Posterior vena cava (tissue), 2 donors: ENCODE measurements at places on chromosomes 16 and 17.

DNA sequence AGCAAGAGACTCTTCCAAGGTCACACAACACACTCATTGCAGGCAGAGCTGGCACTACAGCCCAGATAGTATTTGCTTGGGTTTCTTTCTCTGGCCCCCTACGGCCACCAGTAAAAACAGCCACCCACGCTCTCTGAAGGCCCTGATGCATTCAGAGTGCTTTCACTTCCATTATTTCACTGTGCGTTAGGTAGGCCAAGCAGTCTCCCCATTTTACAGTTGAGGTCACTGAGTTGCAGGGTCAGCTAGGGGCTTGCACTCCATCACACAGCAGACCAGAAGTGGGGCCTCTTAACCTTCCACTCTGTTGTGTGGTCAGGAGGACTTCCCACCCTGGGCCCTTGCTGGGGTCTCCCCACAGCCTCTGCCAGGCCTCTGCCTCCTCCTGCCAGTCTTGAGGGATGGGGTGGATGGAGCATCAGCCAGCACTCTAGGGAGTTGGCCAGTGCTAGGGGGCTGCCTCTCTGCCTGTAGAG lies 2.5 kb downstream of the TBX21 start:
- DNase-seq, result peak; percentile 29

- DNase-seq, result no peak
Observed at GRCh38 chr16:30457743-30458560, 12.3 kb upstream of the SEPHS2 start.

GRCh38 chr17:39777534-39778365 lies 40.0 kb downstream of the GRB7 start:
- no peak for DNase-seq

DNA sequence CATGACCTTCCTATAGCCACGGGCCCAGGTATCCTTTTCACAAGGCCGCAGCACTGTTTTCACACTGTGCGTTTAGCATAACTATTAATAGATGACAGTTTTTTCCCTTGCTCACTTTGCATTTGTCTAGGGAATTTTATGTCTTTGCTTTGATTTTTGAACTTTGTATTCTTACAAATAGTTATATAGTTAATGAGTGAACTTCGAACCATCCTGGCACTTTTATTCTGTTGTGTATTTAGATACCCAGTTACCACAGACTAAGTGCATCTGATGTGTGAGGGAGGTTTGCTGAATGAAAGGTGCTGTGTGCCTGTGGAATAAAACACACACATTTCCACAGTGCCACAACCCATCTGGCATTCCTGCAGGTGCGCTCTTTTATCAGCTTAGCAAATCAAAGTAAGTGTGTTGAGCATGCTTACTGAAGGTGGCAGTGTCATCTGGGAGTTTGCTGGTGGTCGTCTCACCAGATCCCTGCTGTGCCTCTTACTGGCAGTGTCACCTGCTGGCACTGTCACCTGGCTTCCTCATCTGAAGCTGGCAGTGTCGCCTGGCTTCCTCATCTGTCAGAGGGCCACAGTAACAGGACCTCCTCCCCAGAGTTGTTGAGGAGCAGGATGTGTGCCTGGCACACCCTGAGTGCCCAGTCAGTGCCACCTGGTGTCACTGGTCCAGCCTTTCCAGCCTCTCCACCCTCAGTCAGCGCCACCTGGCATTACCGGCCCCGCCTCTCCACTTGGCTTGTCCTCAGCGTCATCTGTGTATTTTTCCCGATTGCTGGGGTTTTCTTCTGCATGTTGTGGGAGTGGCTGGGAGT lies 37.6 kb downstream of the USP10 start:
- DNase-seq, result no peak

DNA sequence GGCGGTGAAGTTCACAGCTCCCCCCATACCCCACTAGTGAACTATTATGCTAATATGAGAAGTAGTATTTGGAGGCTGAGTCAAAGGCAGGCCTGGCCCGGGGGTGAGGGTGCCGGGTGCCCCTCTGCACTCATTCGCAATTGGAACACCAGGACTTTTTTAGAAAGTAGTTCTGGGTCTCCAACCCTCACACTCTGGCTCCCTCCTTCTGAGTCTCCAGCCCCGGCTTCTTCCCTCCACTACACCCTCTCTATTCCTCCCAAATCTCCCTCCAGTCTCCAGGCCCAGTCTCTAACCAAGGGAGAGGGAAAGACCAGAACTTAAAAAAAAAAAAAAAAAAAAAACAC lies 11.3 kb upstream of the HOXB2 start:
- no peak for DNase-seq

DNA sequence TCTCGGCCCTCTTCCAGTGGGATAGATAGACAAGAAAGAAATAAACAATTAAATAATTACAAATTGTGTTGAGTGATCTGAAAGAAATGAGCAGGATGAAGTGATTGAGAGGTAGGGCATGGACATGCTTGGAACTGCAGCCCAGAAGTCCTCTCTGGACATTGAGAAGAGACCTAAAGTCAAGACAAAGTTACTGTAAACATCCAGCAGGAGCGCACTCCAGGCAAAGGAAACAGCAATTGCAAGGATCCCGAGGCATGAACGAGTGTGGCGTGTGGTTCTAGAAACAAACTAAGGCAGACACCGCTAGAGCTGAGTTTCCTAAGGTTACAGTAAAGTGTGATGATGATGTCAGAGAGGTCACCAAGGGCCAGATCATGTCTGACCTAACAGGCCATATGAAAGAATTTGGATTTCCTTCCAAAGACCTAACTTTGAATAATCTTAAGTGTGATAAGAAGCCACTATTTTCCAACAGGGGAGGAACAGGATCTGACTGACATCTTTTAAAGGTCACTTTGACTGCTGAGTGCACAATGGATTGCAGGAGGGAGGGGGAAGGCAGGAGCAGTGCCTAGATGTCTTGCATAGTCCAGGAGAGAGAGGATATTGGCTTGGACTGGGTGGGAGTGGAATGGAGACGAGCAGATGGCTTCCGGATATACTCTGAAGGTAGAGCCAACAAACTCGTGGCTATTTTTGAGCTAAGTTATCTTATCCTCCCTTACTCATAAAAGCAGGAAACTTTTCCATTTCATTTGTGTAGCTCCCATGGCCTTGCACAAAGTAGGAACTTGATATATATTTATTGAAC lies 19.0 kb downstream of the ABCC12 start:
- DNase-seq, result peak; percentile 24

DNA sequence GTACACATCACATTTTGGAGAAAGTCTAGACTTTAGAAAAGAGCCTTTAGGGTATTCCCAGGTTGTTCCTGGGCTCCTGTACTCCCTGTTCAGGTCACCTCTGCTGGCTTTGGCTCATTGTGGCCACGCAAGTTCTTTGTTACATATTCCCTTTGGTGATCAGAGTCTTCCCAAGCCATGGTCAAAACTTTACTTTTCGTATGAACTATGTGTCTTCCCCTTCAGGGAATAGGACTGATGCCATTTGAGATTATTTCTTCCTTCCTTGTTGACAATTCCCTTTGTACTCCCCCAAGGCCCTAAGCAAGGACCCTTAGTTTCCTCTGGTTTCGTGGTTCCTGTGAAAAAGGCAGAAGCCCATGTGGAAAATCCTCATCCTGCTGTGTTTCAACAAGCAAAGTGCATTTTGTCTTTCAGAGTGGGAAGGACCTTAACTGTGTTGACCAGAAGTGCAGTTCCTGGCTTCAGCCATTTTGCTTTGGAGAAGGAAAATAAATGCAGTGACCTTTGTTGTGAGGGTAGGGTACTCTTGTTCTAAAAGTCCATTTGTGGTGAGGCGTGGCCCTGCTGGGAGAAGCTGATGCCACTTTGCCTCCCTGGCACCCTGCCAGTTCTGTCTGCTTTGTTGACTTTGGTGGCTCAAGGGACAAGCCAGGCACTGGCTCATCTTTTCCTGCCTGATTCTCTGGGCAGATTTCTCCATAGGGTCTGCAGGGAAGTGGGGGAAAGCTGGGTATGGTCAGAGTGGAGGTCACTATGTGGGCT lies 55.1 kb downstream of the ZNRF1 start:
- peak; percentile 82 for DNase-seq

GRCh38 chr16:11022002-11022401 lies 77.6 kb downstream of the CLEC16A start:
- DNase-seq, result no peak

GRCh38 chr16:81680444-81681275 lies 98.4 kb upstream of the PLCG2 start:
- no peak for DNase-seq

DNA sequence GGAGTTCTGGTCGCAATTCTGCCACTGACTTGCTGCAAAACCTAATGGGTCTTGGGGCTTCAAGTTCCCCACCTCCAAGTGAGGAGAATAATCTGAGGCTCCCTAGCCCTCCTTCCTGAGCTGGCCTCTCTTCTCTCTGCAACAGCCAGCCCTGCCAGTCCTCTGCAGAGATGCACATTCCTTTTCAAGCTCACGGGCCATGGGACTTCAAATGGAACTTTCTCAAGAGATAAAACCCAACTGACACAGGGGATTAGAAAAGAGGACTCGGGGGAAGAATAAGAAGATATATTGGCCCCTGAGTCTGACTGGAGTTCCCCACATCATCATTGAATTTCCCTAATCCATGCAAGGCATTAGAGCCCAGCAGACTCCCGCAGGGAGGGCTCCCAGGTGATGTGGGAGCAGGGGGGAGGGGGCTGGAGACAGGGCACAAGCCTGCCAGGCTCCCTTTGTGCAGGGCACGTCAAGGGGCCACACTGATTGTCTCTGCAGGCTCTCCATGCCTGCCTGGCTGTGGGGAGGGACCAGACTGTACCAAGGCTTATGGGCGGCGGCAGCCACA lies 131.0 kb downstream of the CCDC144A start:
- no peak for DNase-seq

DNA sequence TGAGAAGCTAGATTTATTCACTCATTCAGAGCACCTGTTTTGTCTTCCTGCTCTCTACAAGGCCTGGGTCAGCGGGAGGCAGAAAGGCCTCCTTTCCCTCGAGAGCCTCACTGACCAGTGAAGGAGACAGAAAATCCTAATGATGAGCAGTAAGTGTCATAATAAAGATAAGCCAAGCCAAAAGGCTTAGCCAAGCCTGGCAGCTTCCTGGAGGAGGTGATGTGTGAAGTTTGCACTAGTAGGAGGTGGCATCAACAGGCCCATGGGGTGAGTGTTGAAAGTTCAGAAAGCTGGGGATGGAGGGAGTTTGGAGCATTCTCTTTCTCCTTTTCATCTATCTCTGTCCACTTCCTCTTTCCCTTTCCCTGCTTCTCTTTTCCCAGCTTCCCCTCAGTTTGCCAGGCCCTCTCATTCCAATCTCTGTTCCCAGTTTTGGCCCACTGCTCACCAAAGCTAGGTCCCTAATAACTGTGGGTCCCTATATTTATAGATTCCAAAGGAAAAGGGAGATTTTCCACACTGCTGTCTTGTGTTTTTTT lies 16.5 kb upstream of the SPNS3 start:
- no peak for DNase-seq

GRCh38 chr17:73286863-73287296 lies 24.9 kb downstream of the CDC42EP4 start:
- DNase-seq, result no peak

- no peak for DNase-seq
Observed at GRCh38 chr17:27630607-27631410, at the start of gene LGALS9. Gene LGALS9, plus strand, starts transcription at chr17:27631188. Its CDS starts 78 bp downstream, at chr17:27631266.

DNA sequence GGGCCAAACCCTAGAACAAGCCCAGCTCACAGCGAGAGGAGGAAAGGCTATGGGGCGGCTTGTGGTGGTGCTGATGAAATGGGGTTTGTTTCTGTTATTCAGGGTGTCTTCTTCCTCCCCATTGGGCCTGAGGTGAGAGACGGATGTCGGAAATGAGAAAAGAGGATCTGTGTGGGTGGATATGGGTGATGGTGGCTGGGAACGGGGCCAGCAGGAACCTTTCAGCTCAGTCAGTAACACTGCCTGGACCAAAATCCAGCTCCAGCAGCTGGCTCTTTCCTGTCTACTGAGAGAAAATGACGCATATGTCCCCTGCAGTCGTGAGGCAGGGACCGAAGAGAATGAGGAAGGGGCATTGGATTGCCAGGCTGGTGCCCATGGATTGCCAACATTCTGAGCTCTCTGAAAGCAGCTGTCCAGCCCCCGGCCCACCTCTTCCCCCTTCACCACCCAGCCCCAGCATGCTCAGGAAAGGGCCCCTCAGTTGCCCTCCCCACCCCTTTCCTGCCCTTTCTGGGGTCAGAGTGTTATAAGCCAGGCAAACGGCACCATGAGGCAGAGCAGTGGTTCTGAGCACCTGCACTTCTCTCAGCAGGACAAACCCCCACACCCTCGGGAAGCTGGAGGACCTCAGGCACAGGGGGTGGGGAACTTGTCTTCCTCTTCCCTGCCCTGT lies 4.0 kb downstream of the MYH3 start:
- DNase-seq, result no peak

DNA sequence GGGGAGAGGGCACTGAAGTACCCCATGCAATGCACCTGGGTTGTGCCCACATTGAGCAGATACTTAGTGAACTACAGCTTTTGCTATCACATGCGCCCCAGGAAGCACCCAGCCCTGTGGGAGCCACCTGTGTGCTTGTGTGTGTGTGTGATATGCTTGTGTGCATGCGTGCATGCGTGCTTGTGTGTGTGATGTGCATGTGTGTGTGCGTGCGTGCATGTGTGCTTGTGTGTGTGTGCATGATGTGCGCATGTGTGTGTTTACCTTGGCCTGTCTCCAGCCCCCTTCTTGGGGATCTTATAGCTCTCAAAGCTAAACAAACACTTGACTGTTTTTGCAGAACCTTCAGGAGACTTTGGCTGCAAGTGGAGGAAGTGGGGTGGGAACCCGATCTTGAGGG lies 841 bp downstream of the C16orf89 start:
- DNase-seq, result peak; percentile 76

DNA sequence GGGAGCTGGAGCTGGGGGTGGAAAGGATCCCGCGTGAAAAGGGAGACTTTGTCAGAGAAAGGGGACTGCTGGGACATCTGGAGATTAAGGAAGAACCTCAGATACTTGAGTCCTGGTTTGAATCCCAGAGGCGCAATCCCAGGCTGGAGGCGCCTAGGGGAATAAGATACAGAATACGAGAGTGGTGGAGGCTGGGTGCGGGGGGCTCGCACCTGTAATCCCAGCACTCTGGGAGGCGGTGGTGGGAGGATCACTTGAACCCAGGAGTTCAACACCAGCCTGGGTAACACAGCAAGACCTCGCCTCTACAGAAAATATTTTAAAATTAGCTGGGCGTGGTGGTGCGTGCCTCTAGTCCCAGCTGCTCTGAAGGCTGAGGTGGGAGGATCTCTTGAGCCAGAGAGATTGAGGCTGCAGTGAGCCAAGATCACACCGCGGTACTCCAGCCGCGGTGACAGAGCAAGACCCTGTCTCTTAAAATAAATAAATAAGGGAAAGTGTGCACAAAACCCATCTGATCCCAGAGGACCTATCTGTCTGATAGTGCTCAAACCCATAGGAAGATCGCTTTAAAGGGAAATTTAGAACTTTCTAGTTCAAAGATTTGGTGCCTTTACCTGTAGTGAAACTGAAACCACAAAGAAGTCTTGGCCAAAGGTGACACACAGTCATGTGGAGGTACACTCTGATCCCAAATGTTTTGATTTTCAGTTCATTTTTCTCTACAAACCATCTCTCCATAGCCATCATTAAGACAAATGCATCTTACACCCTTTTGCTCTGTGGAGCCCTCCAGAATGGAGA lies 617 bp upstream of the SCRN2 start:
- no peak for DNase-seq

- DNase-seq, result no peak
Observed at GRCh38 chr17:74198694-74199093, 4.8 kb upstream of the RPL38 start.
